ENCODE measurements at places on chromosomes 6 and 20.

GRCh38 chr6:100372326-100373091 lies 92.2 kb downstream of the SIM1 start:
- no peak for DNase-seq

GRCh38 chr6:157659536-157660271 lies 163.3 kb upstream of the SNX9 start:
- no peak for DNase-seq

- no peak for DNase-seq
These were observed 68.5 kb downstream of the SRC start for GRCh38 chr20:37414224-37415035.

GRCh38 chr6:169805242-169805838 lies 53.9 kb downstream of the ERMARD start:
- DNase-seq, result no peak

DNA sequence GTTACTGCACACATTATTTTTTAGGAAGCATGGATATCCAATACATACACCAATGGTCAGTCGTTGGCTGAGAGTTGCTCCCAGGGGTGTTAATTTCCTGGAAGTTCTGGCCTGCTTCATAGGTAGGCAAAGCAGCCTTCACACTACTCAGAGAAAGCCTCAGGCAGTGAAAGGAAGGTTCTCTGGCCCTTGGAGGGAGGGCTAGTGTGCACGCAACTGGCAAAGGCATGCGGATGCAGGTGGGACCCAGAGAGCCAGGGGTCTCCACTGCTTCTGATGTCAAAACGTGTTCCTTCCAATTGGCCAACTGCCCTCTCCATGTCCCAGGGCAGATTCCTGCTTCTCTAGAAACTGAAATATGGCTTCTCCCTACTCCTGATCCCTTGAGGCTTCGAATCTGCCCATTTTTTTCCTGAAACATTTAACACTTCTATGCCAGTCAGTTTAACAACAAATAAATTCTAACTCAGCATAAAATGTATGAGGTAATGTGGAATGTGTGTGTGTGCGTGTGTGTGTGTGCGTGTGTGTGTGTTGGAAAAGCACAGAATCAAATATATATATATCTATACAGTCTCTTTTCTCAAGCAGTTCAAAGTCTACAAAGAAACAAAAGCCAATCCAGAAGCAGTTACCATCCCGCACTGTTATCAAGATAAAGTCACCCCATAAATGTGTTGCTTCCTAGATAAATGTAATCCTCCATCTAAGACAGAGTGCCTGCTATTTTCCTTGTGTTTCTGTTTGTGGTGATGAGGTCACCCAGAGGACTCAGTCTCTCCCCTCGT lies 94.0 kb upstream of the HIVEP1 start:
- no peak for DNase-seq

DNA sequence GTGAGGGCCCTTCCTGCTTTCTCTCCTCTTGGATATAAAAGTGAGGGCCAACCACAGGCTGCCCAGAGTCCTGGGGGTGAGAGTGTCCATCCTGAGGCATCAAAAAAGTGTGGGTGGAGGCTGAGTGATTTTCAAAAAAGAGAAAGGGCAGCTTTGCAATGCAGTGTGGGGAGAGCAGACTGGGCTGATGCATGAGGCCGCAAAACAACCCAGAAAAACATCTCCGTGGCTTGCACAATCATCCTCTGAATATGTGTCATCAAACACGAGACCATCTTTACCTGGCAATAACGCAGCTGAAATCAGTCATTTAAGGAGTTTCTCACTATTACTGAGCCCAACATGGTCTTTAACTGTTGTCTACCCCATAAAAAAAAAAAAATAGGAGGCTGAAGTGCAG lies 191.2 kb upstream of the SOX4 start:
- DNase-seq, result no peak

GRCh38 chr6:37540390-37540789 lies 40.7 kb upstream of the CCDC167 start:
- no peak for DNase-seq

DNA sequence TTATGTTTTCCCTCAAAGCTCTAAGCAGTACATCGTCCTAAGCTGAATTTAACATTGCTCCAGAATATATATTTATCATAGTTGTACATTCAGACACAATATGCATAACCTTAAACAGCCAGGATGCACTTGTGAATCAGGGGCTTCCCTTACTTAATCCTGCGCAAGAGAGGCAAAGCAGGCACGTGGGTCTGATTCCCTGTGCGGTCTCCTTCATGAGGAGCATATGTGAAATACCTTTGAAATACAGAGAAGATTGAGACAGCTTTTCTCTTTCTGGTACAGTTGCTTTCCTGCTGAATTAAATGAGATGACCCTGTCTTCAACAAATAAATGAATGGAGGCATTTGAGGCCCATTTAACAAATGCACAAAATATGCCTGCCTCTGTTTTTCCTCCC lies 1.5 kb downstream of the HTR1E start:
- DNase-seq, result no peak

GRCh38 chr20:4064144-4064909 lies 49.0 kb upstream of the RNF24 start:
- DNase-seq, result no peak

DNA sequence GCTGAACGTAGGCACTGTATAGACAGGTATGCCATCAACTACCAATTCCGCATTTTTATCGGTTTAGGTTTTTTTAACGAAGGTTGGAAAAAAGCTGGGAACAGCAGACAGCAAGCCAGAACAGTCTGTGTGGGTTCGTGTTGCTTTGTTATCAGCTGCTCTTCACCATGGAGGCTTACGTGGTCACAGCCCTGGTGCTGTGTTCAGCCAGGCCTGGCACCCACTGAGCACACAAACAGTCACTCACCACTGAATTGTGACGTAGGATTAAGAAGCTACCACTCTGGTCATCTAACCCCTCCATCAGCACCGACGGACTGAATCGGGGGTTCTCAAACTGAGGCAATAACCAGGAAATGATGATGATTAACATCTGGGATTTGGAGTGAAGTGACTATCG lies 13.2 kb downstream of the FAM210B start:
- no peak for DNase-seq

GRCh38 chr6:35007016-35007415 lies 118.0 kb downstream of the ANKS1A start:
- DNase-seq, result no peak

DNA sequence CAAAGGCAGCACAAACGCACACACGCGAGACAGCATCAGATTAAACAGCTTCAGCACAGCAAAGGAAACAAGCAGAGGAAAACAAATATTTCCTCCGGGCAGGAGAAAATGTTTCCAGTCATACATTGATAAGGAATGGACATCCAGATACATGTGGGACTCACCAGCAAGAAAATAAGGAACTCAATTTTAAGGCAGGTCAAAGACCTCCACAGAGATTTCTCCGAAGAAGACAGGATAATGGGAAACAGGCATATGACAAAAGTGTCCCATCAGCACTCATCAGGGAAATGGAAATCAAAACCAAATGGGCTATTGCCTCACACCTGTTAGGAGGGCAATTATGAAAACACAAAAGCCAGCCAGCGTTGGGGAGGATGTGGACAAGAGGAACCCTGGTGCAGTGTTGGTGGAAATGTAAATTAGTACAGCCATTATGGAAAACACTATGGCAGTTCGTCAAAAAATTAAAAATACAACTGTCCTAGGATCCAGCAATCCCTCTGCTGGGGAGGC lies 9.7 kb upstream of the SLCO4A1 start:
- no peak for DNase-seq

GRCh38 chr6:81515562-81516453 lies 236.7 kb downstream of the TENT5A start:
- no peak for DNase-seq

Measured in effector CD4-positive, alpha-beta T cell (primary cell).